Tibial nerve (tissue), 4 donors: ENCODE measurements at places on chromosomes 2 and 18. TPM values are rescaled to one million over a fixed set of nuclear protein-coding genes. Genes with fewer than 3 reads are reported as not detected.

GRCh38 chr18:48815179-48815515 is 135.6 kb downstream of the SMAD7 start:
- no peak for DNase-seq

TUBB8B gene
- not detected for total RNA-seq

DNA sequence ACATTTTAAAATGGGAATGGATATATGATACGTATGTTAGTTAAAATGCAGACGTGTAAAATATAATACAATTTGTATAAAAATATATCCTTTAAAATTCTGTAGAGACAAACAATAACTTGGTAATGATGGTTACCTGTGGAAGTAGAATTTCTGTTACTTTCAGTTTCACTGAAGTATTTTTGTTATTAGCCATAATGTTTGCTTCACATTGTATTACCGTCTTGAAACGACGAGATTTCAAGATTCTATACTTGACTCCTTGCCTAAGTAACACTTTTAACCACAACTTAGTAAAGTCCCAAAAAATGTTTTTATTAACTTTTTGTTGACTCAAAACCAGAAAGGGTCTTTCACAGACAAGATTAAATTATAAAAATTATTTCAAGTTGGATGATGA is 488.3 kb upstream of the VRK2 start:
- no peak for DNase-seq

DNA sequence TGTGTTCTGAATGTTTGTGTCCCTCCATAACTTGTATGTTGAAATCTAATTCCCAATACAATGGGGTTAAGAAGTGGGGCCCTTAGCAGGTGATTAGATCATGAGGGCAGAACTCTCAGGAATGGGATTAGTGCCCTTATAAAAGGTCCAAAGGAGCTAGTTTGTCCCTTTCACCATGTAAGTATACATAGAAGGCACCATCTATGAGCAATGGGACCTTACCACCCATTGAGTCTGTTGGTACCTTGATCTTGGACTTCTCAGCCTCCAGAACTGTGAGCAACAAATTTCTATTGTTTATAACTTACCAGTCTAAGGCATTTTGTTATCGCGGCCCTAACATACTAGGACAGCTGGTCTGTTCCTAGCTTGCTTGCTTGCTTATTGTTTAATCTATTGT is 106.3 kb downstream of the MYCN start:
- DNase-seq, result no peak

GRCh38 chr2:172086241-172087206 is 1.2 kb downstream of the DLX1 start:
- DNase-seq, result peak; percentile 5

DNA sequence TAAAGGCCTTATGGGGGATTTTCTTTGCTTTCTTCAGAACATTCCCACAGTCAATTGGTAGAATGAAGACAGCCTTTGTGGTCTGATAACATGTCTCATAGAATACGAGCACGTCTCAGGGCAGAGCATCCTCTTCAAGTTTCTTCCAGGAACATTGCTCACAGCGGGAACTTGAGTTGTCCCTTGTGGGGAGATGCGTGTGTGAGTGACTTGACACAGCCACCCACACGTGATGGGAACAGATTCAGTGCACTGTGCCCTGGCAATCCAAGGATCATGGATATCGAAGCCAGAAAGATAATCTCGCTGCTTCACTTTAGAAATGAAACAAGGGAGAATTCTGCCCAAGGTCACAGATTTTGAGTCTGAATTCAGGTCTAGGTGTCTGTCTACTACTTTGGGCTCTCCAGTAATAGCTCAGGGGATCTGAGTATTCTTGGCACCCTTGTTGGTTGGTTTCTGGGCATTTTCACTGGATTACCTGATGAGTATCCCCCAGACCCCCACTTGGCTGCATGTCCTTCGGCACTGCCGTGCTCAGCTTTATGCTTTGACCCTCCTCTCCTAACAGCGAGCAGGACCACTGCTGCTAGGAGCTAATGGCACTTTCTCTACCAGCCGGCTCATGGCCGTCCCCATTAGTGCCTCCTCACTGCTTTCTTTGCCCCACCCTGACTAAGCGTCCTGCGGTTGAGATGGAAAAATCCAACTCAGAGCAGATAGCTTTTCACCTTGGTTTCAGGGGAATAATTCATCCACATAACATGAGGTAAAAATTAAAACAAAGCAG is 75.9 kb upstream of the FOSL2 start:
- DNase-seq, result no peak

- no peak for DNase-seq
These were observed 1894.4 kb upstream of the LRRTM1 start for GRCh38 chr2:82198809-82199492.

GRCh38 chr2:86622519-86623042 is 1.1 kb downstream of the RNF103 start:
- no peak for DNase-seq

DNA sequence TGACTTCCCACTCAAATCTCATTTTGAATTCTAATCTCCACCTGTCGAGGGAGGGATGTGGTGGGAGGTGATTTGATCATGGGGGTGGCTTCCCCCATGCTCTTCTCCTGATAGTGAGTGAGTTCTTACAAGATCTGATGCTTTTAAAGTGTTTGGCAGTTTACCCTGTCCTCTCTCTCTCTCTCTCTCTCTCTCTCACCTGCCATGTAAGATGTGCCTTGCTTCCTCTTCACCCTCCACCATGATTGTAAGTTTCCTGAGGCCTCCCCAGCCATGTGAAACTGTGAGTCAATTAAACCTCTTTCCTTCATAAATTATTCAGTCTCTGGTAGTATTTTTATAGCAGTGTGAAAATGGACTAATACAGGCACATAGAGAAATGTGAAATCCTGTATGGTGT is 7.0 kb upstream of the LDAH start:
- no peak for DNase-seq

PNO1 gene
- 12.7 TPM for total RNA-seq

GPAT2 gene
- total RNA-seq, result 4.2 TPM

DNA sequence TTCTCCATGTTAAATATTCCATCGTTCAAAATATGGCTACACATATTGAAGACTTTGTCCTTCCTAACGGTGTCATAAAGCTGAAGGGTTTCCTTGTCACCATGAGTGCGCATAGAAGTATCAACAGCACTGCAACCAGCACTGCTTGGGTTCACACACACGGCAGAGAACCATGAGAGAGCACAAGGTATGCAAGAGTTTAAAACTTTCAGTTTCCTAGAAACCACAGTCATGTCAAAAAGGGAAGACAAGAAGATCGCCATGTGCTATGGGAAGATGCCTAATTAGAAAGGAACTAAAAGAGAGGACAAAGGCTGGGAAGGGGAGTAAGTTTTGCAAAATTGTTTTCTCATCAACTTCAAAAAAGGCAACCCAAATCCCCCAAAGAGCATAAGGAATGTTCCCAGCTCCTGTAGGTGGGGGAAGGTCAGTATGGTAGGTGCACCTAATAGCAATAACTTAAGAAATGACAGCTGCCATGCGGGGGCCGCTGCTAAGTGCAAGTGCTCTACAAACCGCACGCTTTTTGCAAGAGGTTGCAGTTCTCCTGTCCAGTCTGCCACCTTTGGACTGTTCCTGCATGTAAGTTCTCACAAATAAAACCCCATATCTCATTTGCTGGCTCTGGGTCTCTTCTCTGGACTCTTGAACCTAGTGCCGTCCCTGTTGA is 136.8 kb downstream of the TMEM163 start:
- DNase-seq, result no peak

GRCh38 chr18:26574958-26575864 is 26.9 kb upstream of the KCTD1 start:
- no peak for DNase-seq

EGR4 gene
- total RNA-seq, result not detected

ANKRD30B gene
- total RNA-seq, result 7.2 TPM

- DNase-seq, result no peak
These were observed 86.1 kb downstream of the GBX2 start for GRCh38 chr2:236082061-236082460.

RAB6D gene
- not detected for total RNA-seq

DNA sequence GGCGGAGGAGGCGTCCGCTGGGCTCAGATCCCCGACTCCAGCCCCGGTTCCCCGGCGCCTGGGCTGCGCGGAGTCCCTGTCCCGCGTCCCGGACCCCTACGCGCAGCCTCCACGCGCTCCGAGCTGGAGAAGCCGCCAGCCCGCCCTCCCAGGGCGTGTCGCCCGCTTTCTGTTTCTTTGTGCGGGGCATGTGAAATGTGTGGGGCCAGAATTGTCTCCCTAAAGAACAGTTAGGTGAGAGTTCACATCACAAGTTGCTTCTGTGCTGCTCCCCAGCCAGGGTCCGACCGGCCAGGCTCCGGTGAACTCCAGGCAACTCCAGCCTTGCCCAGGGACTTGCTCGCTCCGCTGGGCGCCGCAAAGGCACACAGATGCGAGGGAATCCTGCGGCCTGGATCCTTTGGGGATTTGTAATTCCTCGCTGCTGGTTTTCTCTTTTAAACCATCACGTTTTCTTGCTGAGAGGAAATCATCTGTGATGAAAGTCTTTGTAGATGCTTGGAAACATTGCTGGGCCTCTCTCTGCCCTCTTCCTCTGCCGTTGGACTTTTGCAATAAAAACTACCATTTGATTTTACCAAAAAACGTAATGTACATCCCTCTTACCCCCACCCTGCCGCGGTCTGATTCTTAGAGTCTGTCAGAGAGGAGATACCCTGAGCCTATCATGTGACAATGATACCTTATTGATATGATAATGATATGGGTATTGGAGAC is 631 bp downstream of the GYPC start:
- DNase-seq, result peak; percentile 17

DNA sequence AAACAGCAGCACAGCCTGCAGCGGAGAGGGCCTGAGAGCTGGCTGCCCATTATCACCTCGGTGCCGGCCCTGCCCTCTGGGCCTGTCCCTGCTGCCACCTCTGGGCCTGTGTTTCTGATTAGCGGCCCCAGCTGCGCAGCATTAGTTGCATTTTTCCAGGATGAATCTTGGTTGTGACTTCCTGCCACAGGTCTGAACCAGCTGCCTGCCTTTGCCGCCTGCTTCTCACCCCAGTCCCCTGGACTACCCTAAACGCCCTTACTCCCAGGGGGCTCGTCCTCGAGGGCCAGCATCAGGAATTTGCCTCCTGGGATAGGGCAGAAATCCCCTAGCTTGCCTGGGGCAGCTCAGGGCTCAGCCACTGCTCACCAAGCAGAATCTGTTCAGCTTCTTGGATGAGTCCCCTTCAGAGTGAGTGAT is 342.8 kb downstream of the DYSF start:
- no peak for DNase-seq

- no peak for DNase-seq
These were observed 387.8 kb downstream of the CDH7 start for GRCh38 chr18:66138642-66139041.

GRCh38 chr2:85215448-85216401 is 82.5 kb downstream of the TCF7L1 start:
- DNase-seq, result no peak

ERBB4 gene
- 3.0 TPM for total RNA-seq

ASPRV1 gene
- 11.2 TPM for total RNA-seq

CNRIP1 gene
- total RNA-seq, result 45.0 TPM

- DNase-seq, result no peak
These were observed 29.1 kb upstream of the CPS1 start for GRCh38 chr2:210527286-210527685.

GRCh38 chr2:178579006-178579405 is 98.7 kb downstream of the PLEKHA3 start:
- DNase-seq, result no peak

DNA sequence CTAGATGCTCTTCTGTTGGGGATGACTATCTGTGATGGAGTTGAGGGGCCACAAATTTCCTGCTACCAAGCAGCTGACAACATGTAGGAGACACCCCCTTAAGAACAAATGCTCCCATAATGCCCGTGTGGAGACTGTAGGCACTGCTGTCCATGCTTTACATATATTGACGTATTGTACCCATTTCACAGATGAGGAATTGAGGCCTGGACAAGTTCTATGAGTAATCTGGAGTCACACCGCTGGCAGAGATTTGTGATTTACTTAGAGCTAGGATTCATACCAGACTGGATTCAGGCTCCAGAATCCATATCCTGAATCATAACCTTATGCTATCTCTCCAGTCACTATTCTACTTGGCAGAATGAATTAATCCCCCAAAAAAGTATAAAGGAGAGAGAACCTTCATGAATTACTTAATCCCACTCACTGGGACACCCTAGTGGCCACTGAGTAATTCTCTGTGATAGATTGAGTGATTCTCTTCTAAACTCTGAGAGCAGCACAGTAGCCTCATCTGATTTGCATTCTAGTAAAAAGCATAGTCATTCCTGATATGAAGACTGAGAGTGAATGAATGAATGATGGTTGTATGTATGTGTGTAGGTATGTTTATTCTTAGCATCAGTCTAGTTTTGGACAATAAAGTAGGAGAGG is 460.7 kb upstream of the MEIS1 start:
- no peak for DNase-seq

GRCh38 chr2:216017365-216017764 is 4.0 kb upstream of the MREG start:
- DNase-seq, result no peak

DNA sequence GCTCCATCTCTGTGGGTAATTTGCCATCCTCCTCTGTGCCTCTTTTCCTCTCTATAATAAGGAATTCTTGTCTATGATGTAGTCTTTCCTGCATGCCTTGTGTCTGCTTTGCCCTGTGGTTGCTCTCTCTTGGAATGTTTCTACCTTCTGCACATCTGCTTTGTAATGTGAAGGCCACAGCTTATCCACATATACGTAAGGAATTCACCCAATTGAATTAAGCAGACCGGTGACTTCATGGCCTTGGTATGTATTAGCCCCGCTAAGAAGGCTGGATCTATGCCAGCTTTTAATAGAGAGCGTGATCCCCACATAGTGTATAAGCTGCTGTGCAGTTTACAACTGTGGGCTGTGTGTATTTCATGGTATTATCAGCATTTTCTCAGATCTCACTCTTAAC is 274.7 kb downstream of the RNF144A start:
- no peak for DNase-seq

DNA sequence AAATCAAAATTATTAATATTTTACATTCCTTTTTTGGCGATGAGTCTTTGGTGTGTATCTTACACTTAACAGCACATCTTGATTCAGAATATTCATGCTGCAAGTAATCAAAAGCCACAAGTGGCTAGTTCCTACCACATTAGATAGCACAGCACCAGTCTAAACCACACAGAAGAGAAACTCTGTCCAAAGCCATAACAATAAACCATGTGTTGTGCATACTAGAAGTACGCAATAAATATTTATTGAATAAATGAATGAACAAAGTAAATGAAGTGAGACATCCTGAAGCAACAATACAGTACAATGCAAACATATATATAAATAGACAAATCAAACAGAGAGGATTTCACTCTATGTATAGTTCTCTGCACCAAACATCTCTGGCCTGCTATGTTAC is 287.3 kb downstream of the EXOC6B start:
- DNase-seq, result no peak

- DNase-seq, result no peak
These were observed 616.0 kb downstream of the NUP35 start for GRCh38 chr2:183740241-183740640.
